ENCODE measurements at places on chromosomes 1 and 21.

DNA sequence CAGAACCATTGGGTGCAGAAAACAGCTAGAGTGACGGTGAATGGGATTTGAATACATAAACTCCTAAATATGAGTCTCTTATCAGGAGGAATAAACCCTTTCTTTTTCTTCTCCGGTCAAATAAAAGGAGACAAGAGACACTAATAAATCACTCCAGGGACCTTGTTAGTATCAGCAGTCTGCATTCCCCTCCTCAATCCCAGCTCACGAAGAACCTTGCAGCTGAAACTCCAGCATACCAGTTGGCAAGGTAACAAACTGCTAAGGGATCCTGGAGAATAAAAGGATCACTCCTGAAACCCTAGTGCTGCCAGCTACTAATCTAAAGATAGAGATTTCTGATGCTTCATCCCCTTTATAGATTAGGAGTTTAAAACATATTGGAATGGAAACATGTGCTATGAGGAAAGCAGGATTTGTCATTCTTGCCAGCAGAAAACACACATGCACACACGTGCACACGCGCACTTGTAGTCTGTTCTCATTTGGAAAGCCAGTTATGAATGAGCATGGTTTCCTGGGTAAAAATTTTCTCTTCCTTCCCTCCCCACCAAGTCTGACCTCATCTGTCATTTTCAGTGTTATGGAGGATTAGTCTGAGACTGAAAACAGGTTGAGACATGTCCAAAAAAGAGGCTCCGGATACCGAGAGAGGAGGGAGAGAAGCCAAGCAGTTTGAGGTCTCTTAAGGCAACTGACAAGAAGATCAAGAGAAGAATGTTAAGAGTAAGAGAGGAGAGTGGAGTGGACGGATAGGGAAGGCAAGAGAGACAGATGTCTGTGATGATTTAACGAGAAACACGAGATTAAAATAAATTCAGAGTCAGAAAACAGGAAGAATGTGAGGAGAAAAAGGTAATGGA lies 10.9 kb downstream of the IER5 start:
- no peak for DNase-seq

GRCh38 chr1:180562640-180563025 lies 3.9 kb downstream of the OVAAL start:
- DNase-seq = no peak

GRCh38 chr1:23023174-23023845 lies 4.0 kb downstream of the KDM1A start:
- no peak for DNase-seq

- no peak for DNase-seq
Measured at GRCh38 chr1:85276978-85277639, 677 bp upstream of the BCL10 start.

- no peak for DNase-seq
Measured at GRCh38 chr1:165350840-165351239, 5.7 kb downstream of the LMX1A start.

DNA sequence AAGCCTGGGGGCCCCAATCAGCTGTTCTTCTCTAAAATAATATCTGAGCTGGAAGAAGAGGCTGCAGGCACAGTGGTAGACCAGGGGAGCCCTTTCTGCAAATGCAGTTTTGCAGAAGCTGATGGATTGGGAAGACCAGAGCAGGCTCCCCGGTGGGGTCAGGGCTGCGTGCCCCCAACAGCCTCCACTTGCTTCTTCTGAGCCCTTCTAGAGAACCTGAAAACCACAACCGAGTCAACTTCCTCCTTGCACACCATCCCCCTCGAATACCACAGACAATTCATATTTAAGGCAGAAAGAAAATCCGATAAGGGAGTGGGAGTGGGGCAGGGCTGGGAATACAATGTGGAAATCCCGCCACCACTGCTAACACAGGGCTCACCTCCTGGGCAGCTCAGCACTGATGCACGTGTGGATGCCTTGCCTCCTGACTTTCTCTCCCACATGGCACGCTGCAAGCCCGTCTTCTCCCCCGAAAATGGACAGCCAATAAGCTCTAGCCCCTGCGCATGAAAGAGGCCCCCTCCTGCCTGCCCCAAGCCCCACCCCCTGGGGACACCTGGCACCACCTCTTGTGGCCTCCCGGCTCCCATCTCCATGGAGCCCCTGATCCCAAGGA lies 25.4 kb upstream of the ALDH4A1 start:
- DNase-seq = no peak

- no peak for DNase-seq
Measured at GRCh38 chr21:40422896-40423635, 423.9 kb downstream of the DSCAM start.

GRCh38 chr1:192809307-192810252 lies 741 bp downstream of the RGS2 start:
- no peak for DNase-seq

DNA sequence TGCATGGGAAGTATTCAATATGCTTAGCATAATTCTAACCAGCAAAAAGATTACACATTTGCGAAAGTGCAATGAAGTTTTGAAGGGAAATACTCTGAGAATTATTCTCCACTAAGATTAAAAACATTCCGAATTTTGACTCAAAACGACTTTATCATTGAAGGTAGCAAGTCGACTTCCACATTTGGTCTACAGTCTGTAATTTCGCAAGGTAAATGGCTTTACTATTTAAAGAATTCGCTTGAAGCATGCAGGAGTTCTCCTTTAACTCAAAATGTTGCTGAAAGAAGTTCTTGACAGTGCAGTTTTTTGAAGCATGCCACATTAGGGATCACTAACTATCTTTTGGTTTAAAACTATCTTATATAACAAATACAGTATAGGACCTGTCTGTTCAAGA lies 161.0 kb upstream of the HP1BP3 start:
- DNase-seq = no peak

DNA sequence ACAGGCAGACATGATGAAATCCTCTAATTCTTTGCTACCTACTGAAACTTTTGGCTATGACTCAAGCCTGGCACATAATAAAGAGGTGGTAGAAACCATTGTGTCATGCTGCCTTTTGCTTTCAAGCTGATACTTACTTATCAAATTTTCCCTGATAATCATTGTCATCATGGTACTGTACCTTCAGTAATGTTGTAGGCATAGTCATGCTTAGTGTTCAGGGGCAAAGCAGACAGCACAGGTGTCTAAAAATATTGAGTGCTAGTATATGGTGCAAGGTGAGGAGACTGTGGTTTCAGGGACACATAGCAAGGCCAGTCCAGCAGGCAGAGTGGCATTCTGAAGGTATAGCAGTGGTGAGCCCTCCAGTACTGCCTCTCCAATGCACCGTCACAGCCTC lies 226.9 kb upstream of the DEPDC1 start:
- no peak for DNase-seq

DNA sequence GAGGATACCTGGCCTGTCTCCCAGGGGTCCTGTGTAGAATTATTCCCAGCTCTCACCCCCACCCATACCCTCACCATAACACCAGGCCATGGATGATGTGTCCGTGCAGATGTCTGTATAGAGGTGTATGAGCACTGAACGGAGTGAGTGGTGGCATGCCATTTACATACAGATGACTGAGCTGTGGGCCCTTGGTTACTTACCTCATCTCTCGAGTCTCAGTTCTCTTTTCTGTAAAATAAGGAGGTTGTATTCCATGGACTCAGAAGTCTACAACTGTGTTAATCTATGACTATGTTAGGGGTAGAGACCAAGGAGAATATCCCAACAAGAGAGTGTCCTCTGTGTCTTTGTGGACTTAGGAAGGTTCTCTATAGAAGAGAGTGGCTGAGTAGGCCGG lies 65.6 kb upstream of the CD1D start:
- no peak for DNase-seq

GRCh38 chr1:195733408-195733807 lies 874.8 kb downstream of the KCNT2 start:
- DNase-seq = no peak

- no peak for DNase-seq
Measured at GRCh38 chr1:9321480-9321849, 28.8 kb downstream of the SPSB1 start.

DNA sequence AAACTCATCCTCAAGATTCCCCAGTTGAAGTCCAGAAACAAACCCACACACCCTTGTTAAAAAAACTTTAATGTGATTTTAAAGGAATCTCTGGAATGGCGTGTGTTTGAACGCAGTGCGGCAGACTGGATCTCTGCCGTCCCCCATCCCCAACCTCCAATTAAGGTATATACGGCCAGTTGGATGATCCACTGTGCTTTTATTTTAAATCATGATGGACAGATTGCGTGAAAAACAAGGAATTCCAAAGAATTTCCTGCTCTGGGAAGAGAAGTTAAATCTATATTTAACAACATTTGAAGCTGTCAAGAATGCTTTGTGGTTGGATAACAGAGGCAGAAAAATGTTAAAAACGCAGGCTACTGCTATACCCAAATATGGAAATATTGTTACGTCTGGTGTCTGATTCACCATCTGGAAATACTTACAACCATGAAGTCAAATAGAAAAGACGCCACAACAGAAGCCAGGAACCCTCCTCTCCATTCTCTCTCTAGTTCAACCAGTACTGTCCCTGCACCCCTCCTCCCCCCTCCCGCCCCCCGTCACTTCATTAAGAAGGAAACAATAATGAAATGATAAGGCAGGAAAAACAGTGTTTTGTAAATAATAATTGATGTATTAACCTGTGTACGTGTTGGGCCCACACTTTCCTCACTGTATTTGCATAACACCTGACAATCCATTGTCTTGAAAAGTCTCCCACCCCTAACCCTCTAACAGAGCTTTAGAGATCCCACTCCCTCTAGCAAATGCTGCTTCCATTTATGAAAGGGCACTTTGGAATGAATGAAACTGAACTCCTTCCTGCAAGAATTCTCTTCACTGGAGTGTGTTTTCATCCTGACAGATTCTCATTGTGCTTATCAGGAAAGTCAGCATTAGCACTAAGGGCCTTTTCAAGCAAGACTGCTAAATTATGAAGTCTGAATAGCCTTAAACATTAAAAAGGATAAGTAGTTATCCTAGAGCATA lies 2.0 kb upstream of the CCN1 start:
- no peak for DNase-seq

DNA sequence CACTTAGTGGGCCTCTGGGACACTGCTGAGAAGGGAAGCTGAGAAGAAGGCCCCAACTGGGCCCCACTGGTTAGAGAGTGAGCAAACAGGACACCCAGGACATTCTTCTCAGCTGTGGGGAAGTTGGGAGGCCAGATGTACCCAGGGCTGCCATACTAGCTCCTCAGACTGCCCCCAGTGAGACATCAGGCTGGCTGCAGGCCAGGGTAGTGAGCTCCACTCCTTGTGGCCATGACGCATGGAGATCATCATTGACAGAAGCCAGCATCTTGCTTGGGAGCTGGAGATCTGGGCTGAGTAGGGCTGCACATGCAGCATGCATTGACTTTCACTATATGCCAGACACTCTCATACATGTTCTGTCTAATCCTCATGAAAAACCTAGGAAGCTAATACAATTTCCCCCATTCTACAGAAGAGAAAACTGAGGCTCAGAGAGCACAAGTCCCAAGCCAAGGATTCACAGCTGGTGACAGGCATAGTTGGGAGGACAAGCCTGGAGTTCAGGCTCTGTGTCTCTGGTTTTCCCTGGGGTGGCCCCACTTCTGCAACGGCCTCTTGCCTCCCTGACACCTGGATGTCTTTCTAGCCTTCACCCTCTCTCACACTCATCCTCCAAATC lies 24.1 kb upstream of the MYCL start:
- DNase-seq = no peak

GRCh38 chr1:231774719-231775335 lies 148.2 kb downstream of the DISC1 start:
- DNase-seq = no peak

GRCh38 chr1:161382214-161383019 lies 14.7 kb upstream of the CFAP126 start:
- DNase-seq = no peak

DNA sequence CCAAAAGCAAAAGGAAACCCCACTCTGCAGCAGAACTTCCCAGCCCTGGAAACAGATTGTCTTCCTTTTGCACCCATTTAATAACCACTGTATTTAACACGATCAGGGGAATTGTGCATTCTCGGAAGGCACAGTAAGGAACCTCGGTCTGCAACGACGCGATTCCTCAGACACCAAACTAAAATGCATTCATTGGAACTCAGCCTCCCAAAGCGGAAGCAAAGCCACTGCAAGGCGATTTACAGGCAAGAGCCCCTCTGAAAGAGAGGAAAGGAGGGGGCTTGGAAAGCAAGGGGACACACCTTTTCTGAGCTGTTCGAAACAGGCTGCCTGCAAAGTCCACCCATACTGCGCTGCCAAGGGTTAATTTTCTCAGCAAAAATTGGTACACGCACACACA lies 297.7 kb downstream of the OMA1 start:
- DNase-seq = no peak

DNA sequence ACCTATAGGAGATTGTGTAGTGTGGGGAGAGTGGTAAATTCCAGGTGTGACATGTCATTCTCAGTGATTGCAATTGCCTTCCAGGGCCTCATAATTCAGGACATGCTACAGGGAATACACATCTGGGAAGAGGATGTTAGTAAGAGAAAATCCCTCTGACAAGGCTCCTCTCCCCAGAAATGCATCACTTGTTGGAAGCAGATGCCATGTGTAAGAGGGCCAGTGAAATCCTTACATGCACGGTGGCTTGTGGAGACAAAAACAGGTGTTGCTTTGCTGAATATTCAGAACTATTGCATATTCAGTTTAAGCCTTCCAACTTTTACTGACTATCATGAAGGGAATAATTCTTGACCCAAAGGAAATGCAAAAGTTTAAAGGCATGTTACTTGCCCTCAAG lies 503.4 kb downstream of the NEGR1 start:
- DNase-seq = no peak

GRCh38 chr1:211521102-211521815 lies 29.3 kb upstream of the RD3 start:
- DNase-seq = peak; percentile 59

GRCh38 chr1:197178998-197179397 lies 32.5 kb upstream of the ASPM start:
- no peak for DNase-seq

- no peak for DNase-seq
Measured at GRCh38 chr1:44616991-44617702, 57.1 kb downstream of the TMEM53 start.

DNA sequence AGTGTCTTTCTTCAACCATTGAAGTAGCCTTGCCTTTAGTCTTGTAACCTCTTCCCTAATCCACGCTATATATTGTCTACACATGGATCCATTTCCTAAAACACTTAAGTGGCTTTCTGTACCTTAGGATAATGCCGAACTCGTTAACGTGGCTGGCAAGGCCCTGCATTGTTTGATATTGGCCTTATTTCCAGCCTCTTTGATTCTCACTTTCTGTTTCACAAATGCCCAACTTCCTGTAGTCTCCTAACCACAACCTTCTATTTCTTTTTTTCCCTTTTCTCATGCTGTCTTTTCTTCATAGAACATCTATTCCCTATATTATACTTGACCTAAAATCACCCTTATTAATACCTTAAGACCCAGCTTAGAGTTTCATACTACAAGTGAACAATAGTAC lies 536.0 kb downstream of the LMO4 start:
- DNase-seq = no peak

GRCh38 chr1:24857507-24858133 lies 72.5 kb downstream of the RUNX3 start:
- no peak for DNase-seq

GRCh38 chr1:12402842-12403241 lies 173.0 kb downstream of the VPS13D start:
- no peak for DNase-seq
